Activated T-cell treated with anti-CD3 and anti-CD28 coated beads for 4 hours (primary cell): ENCODE measurements at places on chromosomes 2 and 18.

DNA sequence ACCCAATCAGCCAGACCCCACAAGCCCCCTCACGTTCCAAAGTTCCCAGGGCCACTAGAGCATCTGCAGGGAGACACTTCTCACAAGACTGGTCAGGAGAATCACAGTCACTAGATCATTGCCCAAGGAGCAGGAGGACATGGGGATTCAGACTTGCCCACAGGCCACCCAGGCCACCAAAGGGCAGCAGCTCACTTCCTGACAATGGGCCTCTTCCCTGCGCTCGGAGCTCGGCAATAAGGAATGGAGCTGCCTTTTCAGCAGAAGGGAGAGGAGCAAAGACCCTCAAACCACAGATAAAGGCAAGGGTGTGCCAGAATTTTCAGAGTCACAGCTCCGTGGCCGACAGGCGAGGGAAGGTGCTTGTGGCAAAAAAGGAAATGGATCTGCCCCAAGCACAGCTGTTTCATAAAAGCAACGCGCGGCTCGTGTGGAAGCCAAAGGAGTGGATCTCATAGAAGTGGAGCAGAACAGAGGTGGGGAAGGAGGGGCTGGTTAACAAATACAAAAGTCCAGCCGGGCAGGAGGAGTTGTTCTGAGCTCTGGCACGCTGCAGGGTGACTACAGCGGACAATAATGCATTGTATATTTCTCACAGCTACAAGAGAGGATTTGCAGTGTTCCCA lies 72.1 kb downstream of the EDAR start:
- no peak for DNase-seq

DNA sequence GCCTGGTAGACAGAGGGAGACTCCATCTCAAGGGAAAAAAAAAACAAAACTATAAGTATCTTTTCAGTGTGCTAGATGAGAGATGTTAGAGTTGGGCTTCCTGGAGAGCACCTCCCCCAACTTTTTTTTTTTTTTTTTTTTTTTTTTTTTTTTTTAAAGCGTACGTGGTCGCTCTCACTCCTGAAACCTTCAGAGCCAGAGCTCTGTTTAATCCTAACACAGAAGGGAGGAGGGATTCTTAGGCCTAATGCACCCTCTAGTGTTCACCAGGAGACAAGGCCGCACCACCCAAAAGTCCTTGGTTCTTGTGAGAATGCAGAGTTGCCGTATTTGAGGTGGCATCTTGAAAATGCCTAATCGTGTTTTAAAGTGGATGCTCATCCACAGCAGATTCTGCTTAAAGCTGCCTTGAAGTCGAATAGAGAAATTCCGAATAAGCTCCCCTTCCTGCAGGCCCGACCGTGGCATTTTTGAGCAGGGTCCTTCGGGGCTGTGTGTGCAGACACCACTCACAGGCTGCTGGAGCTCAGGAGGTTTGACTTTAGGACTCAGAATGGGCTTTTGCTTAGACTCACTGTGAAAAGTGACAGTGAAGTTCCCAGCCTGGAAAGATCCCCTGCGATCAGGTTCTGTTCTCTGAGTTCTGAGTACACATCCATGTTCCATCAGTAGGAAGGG lies 252.6 kb downstream of the AGAP1 start:
- peak; percentile 30 for DNase-seq

DNA sequence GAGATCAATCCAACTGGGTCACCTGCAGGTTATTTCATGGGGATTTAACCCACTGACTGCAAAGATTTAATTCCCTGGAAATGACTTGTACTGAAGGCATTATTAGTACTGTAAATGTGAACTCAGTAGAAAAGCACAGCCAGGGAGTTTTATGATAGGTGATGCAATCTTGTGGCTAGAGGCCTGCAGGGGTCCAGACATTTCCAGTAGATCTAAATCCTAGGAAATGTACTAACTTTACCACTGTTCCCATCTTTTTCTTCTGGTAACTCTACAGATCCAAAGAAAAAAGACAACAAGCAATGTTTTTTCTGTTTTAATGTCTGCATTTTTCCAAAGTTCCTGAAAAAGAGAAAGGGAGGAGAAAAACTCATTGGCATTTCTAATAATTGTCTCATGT lies 500.1 kb downstream of the ARHGAP15 start:
- no peak for DNase-seq

- DNase-seq, result no peak
Observed at GRCh38 chr2:177021706-177022343, 190.8 kb upstream of the HNRNPA3 start.

DNA sequence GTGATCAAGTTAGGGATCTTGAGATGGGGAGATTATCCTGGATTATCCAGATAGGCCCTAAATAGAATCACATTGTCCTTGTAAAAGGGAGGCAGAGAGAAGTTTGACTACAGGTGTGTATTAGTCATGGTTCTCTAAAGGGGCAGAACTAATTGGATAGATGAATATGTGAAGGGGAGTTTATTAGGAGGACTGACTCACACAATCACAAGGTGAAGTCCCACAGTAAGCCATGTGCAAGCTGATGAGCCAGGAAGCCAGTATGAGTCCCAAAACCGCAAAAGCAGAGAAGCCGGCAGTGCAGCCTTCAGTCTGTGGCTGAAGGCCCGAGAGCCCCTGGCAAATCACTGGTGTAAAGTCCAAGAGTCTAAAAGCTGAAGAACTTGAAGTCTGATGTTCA lies 275.8 kb downstream of the KCNS3 start:
- no peak for DNase-seq

- DNase-seq, result no peak
Observed at GRCh38 chr18:50611529-50611941, 51.6 kb downstream of the MAPK4 start.

DNA sequence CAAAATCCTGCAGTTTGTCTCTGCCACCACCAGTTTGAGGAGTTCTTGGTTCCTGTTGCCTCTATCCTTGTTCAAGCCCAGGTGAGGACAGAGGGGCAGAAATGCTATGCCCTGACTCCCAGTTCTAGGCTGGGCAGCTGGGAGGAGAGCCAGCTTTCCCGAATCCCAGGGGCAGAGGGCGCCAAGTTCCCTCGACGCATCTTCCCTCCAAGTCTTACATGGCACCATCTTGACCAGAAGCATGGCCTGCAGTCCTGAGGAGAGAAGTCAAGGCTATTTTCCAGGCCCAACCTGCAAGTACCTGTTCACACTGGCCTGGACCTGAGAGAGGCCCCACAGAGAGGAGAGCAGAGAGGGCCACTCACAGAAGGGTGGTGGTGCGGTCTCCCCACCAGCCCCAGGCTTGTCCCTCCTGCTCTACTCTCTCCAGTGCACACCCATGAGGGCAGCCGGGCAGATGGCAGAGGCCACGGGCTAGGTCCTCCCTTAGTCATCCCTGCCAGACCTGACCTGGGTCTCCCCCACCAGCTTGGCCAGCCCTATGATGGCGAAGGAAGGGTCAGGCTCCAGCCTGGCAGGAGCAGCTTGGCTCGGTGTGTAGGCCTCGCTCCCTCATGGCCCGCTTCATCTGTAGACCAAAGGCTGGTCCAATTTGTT lies 115.7 kb upstream of the MSTN start:
- DNase-seq, result no peak

DNA sequence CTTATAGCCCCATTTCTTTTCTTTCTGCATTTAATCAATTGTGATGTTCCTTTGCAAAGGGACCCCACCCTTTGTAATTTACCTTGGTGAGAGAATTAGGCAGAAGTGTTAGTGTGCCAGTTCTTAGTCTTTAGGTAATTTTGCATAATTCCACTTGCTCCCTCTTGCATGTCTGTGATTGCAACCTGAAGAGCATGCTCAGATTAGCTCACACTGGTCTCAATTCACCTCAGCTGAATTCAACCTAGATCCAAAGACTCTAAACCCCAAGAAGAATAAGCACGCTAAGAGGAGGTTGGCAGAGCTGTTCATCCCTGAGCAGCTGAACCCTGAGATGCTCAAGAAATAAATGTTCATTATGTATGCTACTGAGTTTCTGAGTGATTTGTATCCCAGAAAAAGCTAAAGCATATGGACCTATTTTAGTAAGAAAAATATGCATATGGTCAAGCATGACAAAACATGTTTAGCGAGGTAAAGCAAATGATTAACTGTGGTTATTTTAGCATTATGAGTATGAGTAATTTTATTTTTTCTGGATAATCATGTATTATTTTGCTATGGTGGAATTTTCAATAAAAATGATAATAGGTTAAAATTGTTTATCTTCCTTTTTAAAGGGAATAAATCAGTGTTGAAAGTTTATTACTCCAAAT lies 299.2 kb upstream of the ZSWIM2 start:
- DNase-seq, result no peak

DNA sequence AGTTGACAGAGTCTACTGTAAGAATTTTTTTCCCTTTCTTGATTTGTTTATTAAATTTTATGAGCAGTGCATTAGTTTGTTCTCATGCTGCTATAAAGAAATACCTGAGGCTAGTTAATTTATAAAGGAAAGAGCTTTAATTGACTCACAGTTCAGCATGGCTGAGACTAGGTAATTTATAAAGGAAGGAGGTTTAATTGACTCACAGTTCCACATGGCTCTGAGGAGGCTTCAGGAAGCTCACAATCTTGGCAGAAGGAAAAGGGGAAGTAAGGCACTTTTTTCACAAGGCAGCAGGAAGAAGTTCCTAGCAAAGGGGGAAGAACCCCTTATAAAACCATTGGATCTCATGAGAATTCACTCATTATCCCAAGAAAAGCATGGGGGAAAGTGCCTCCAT lies 191.4 kb upstream of the VRK2 start:
- DNase-seq, result no peak

DNA sequence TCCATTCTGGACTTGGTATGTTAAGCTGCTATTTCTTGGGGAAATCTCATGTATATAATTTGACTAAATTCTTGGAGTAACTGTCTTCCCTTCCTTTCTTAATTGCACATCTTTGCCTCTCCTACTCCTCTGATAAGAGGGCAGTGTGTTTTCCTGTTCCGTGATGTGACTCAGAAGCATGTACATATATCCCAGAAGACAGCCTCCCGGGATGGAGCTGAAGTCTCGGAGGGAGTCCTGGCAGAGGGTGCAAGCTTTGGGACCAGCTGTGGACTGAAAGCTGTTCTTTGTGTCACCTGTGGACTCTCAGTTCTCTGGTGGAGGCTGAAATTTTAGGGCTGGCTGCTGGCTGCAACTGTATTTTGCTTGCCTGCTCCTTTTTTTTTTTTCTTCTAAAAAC lies 54.7 kb upstream of the MGAT5 start:
- DNase-seq, result no peak

GRCh38 chr18:63331105-63331504 lies 11.5 kb upstream of the BCL2 start:
- no peak for DNase-seq

DNA sequence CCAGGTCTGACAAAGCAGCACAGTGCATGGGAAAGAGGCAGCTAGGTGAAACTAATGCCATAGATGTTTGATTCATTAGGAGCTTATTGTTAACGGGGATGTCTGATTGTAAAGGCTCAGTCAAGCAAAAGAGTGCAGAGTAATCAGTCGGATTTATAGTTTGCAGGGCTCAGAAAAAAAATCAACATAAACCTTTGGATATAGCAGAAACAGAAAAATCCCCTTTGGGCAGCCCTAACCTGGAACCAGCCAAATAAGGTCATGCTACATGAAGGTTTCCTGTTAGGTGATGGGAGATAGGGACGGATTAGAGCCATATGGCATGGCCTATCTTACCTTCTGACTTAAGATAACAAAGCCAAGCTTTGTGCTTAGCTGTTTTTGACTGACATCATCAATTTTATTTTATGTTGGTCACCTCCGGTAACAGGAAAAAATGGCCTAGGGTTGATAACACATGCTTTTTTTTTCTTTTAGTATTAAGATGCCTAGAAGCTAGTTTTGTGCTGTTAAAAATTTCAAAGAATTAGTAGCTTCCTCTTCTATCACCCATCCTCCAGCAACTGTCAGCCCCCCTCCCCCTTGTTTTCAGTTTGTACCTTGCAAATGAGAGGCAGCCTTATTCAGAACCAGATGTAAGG lies 60.7 kb upstream of the ZEB2 start:
- DNase-seq, result no peak
